ENCODE measurements at places on chromosomes 6 and 20. TPM values are rescaled to one million over a fixed set of nuclear protein-coding genes. Genes with fewer than 3 reads are reported as not detected.

SLC4A11 gene
- total RNA-seq = 1.3 TPM

OPRM1 gene
- not detected for total RNA-seq

TTLL9 gene
- total RNA-seq = not detected

MCHR2 gene
- not detected for total RNA-seq

RSPO3 gene
- 13.6 TPM for total RNA-seq

AAR2 gene
- 45.1 TPM for total RNA-seq

TOX2 gene
- 1.5 TPM for total RNA-seq

STMND1 gene
- 0.32 TPM for total RNA-seq

WFDC10B gene
- total RNA-seq = 0.32 TPM

PI3 gene
- not detected for total RNA-seq

EPPIN gene
- total RNA-seq = not detected

CLPSL1 gene
- not detected for total RNA-seq

ULBP2 gene
- 2.1 TPM for total RNA-seq

BPIFA1 gene
- not detected for total RNA-seq

ETV7 gene
- total RNA-seq = 1.8 TPM

GINS1 gene
- 1.8 TPM for total RNA-seq

KCNK17 gene
- total RNA-seq = not detected

SAPCD1 gene
- 0.61 TPM for total RNA-seq

VSTM2L gene
- 5.6 TPM for total RNA-seq

ZMYND8 gene
- 19.8 TPM for total RNA-seq

F13A1 gene
- 0.12 TPM for total RNA-seq

All from hair follicle dermal papilla cell (primary cell).